ENCODE measurements at places on chromosomes 6 and 20. TPM values are rescaled to one million over a fixed set of nuclear protein-coding genes. Genes with fewer than 3 reads are reported as not detected.

GRCh38 chr20:48285656-48286055, 500.4 kb upstream of the SULF2 start:
- H3K27ac ChIP-seq, result no peak overlapping the region
- H3K27me3 ChIP-seq, result peaks cover 61% of the 10 kb centered on the region
- no peak overlapping the region for H3K4me3 ChIP-seq
- H3K4me1 ChIP-seq, result no peaks in the 10 kb centered on the region
- DNase-seq, result no peak
- H3K36me3 ChIP-seq, result peaks cover 2% of the 10 kb centered on the region

- H3K36me3 ChIP-seq, result no peaks in the 10 kb centered on the region
- peaks cover 21% of the 10 kb centered on the region for H3K4me1 ChIP-seq
- no peak overlapping the region for H3K4me3 ChIP-seq
- H3K27ac ChIP-seq, result peak overlapping the region; percentile 78
- no peaks in the 10 kb centered on the region for H3K27me3 ChIP-seq
Measured at GRCh38 chr6:2794171-2794730, 29.1 kb downstream of the WRNIP1 start.

- DNase-seq, result no peak
- H3K4me1 ChIP-seq, result no peaks in the 10 kb centered on the region
- peaks cover 6% of the 10 kb centered on the region for H3K27me3 ChIP-seq
- H3K36me3 ChIP-seq, result no peaks in the 10 kb centered on the region
- H3K4me3 ChIP-seq, result no peak overlapping the region
Measured at GRCh38 chr6:133160536-133160935, 80.6 kb upstream of the EYA4 start.

DNA sequence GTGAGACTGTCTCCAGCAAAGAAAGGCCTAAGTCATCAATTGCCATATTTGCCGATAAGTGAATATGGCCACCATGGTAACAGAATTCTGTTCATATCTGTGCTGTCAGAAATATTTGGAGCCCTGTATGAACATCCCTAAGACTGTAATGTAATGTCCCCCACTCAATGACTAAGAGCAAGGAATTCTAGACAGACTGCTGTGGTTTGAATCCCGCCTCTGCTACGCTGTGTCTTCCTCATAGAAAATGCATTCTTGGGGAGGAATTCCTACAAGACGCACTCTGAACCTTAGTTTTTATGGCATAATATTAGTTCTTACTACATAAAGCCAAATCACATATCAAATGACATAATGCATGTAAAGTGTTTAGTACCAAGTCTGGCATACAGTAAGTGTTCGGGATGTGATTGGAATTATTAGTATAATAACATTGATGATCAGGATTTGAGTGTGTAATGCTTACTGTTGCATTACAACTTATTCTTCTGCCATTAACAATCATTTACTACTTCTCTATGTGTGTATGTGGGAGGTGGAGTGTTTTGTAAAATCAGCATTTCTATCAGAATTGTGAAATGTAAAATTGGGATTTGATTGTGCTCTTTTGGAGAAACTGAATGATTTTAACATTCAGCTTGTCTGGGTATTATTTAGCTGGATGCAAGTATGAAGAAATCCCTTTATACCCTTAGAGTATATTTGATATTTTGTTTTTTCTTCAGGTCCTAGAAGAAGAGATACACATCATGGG, 103.0 kb downstream of the OLIG3 start:
- no peak overlapping the region for H3K4me3 ChIP-seq
- peaks cover 47% of the 10 kb centered on the region for H3K4me1 ChIP-seq
- H3K36me3 ChIP-seq, result peaks cover 4% of the 10 kb centered on the region
- DNase-seq, result no peak

DNA sequence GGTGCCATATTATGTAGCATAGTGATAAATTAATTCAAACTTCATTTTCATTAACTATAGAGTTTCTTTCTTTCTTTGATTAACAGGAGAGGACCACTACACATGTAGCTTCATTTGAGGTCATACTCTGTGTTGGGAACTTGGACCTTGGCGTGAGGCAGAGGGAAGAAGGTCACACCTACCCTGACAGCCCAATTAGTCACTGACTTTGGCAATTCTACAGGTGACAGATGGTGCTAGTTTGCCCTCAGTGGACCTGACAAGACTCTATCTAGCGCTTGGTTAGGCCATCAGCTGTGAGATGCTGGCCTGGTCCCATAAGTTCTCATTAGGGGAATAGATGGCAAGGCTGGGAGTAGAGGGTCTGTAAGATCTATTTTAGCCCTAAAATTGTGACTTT, 14.2 kb downstream of the SLX4IP start:
- no peak for DNase-seq
- H3K36me3 ChIP-seq, result no peaks in the 10 kb centered on the region
- no peaks in the 10 kb centered on the region for H3K27me3 ChIP-seq
- peaks cover 33% of the 10 kb centered on the region for H3K4me1 ChIP-seq
- no peak overlapping the region for H3K27ac ChIP-seq

DNA sequence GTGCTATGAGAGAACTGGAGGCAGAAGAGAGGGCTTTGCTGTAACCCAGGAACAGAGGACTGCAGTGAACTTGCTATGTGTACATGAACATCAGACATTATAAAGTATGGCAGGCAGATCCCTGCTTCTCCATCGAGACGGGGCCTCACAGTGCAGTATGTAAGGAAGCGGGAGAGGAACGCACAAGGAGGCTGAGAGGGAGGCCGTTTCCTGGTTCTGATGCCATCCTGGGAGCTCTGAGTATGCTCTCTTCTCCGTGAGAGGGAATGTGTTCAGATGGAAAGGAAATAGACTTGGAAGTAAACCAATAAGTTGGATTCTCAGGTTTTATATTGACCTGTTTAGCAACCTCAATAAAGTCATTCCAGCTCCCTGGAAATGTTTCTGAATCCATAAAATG, 101.8 kb downstream of the ALDH8A1 start:
- no peak for DNase-seq
- H3K4me1 ChIP-seq, result no peaks in the 10 kb centered on the region
- no peaks in the 10 kb centered on the region for H3K36me3 ChIP-seq
- H3K27me3 ChIP-seq, result peaks cover 33% of the 10 kb centered on the region
- H3K4me3 ChIP-seq, result no peak overlapping the region
- H3K27ac ChIP-seq, result no peak overlapping the region

- no peak overlapping the region for H3K27ac ChIP-seq
- H3K36me3 ChIP-seq, result no peaks in the 10 kb centered on the region
- no peak overlapping the region for H3K4me3 ChIP-seq
Measured at GRCh38 chr6:46323312-46323965, 152.7 kb upstream of the ENPP5 start.

PDYN gene
- total RNA-seq, result not detected

SIGLEC1 gene
- 0.13 TPM for total RNA-seq

PPT2 gene
- 8.1 TPM for total RNA-seq

All from T-helper 17 cell (primary cell).